ENCODE measurements at places on chromosomes 1 and 21. TPM values are rescaled to one million over a fixed set of nuclear protein-coding genes. Genes with fewer than 3 reads are reported as not detected.

IVL gene
- total RNA-seq = not detected

ELF3 gene
- total RNA-seq = not detected

ACTRT2 gene
- not detected for total RNA-seq

LHX4 gene
- total RNA-seq = not detected

OR6N1 gene
- not detected for total RNA-seq
